ENCODE measurements at places on chromosomes 11 and 22.

DNA sequence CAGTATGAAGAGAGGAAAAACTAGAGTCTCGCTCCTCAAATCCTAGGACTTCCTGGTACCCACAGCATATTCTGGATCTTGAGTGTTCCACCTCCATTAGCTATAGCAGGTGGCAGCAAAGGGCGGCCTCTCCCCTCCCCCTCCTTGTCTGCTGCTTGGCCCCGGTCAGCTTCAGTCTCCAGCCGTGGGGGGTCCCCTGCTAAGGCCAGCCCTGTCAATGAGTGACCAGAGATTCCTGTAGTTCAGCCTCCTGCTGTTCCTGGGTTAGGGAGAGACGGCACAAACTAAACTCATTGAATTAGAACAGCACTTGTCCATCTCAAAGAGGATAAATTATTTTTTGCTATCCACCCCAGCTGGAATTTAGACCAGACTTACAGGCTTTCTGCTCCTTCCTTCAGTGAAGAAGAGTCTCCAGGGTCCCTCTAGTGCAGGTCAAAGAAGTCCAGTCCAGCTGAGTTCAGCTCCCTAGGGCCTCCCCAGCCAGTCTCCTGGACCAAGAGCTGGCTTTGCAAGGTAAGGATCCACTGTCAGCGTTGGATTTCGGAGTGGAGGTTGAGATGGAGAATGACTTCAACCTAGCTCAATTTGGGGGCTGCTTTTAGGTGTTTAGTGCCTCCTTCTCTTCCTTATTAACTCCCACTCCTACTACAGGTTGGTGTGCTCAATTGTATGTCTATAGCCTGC, 1.1 kb upstream of the PHLDB1 start:
- DNase-seq, result no peak

DNA sequence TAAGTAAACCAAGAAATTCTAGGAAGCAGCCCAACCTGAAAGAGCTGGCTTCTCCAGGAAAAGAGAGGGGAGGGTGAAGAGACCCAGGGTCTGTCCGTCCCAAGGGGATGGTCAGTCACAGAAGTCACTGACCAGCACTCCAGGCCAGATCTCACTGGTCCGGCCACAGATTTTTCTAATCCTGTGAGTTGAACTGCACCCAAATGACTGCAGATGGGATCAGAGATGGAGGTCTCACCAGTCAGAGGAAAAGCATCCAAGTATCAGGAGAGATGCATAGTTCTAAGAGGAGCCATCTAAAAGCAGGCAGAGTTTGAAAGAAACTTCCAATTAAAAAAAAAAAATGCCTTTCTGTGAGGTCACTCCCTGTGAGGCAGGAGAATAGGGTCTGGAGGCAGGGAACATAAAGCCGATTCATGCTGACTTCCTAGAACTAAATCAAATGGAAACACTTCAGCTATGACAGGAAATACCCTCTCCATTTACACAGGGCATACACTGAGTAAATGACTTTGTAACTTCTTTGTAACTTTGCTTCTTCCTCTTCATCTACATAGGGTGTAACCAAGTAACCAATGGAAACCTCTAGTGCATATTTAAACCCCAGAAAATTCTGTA, 144.5 kb downstream of the CCDC34 start:
- no peak for DNase-seq

DNA sequence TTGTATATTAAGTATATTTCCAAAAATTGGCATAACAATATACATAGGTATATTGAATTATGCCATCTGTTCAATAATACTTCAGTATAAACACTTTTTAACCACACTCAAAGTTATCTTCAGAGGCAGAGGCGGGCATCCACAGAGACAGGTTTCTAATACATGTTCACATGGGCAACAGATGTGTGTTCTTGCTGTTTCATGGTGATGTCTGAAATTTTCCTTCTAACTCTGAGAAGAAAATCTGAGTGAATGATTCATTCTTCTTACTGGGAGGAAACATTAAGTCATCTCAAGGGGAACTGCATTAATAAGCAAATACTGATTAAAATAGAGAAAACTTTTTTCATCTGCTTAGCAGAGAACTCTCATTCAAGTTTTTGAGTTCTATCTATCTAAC, 1074.5 kb downstream of the LRRC4C start:
- DNase-seq, result no peak

DNA sequence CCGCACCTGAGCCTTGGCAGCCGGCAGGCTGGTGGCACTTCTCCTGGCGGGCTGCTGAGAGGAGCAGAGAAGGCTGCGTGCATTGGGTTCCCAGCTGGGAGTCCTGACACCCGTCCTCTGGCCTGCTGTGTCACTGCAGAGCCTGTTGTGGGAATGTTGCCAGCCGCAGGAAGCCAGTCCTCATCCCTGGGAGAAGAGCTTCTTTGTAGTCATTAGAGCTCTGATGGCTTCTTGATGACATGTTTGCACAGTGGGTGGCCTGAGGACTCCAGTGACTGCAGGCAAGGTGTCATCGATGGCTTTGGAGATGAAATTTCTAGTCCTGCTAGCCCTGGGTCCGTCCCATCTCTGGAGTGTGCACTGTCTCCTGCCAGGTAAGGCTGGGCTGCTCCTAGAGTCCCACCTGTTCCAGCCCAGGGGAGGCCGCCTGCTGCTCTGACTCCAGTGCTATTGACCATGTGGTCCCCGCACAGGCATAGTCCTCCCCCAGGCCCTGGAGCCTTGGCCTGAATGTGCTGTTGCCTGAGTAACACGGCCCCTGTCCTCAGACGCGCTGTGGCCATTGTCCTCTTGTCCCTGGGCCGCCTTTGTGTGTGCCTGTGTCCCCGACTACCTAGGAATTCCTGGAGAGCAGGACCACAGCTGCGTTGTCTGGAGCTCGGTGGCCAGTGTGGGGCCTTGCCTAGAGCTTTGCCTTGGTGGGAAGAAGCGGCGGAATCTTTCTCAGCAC, 129.2 kb downstream of the CACNA1I start:
- DNase-seq, result no peak

Measured in CD4-positive, alpha-beta T cell treated with Interleukin-6 at 100 ng/mL for 8 hours (primary cell).